AG08396 (cell line): ENCODE measurements at places on chromosomes 6 and 20.

DNA sequence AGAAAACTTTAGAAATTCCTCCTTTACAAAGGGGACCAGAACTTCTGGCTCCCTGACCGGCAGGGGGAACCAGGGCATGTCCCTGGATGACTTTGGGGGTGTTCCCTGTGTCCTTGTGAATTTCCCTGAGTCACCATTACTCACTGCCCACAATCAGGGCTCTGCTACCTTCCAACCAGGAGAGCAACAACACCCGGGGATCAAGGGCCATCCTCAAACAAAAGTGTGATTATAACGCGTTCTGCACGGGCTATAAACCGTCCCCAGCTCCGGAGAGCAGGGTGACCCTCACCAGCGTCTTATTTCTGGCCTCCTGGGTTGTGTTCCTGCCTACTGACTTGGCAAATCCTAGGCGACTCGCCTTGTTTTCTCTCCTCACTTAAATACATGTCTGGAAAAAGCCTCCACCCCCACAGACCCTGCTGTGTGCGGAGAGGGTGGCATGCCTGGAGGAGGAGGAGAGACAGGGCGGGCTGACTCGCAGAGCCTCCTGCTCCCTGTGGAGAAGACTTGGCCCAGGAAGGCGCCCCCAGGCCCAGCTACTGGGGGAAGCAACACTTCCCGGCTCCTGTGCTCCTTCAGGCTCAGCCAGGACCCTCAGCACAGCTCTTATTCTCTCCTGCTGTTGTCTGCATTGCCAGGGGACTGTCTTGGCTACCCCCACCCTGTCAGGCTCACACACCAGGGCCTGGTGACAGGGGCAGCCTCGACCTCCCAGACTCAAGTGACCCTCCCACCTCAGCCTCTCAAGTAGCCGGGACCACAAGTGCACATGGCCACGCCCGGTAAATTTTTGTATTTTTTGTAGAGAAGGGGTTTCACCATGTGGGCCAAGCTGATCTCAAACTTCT, 54.1 kb downstream of the FGD2 start:
- peak; percentile 90 for DNase-seq

GRCh38 chr6:110318971-110319370, 39.2 kb downstream of the METTL24 start:
- no peak for DNase-seq

DNA sequence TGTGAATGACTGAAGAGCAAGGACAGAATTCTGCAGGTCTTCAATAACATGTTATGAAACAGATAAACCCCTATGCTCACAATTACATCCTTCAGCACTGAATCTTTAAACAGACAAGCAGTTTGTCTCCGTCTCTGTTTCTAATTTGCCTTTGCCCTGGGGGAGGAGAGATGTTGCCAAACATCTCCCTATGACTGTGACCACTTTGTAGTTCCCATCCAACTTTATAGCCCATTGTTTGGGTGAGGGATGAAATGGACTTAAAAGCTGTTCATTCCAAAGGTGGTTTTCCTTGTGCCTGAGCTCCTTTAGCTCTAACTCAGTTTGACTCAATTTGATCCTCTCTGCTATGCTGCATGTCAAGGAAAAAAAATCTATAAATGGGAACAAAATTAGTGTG, 19.5 kb upstream of the ADTRP start:
- DNase-seq, result no peak

DNA sequence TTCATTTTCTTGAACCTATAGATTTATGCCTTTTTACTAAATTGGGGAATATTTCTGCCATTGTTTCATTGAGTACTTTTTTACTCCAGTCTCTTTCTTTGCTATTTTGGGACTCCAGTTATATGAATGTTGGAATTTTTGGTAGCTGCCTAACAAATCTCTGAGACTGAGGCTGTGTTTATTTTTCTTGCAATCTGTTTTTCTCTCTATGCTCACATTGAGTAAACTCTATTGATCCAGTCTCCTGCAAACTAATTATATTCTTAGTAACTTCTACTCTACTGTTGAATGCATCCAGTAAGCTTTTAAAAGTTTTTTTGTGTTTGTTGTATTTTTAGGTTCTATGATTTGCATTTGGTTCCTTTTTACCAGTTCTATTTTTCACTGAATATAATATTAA, 903.4 kb upstream of the GJE1 start:
- DNase-seq, result no peak

DNA sequence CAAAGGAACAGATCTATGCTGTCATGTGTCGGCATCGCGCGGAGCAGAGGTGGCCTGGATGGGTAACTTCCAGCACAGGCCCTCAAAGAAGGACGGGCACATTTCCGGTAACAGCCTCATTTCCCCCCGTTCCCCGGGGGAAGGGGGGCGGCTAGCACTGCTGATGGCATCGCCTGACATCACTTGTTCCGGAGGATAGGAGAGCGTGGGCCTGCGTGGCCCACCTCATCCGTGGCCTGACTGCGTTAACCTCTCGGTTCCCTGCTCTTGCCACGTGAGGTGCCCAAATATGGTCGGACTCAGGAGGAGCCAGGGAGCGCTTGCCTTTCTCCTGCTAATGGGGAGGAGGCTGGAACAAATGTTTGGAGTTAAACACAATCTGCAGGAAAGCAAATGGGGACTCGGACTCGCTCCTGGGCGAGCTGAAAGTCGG, at the start of gene AKAP12:
TSS of gene AKAP12 (plus strand) at position 365 of the 433 bp plus-strand sequence. CDS start 596 bp downstream, outside the sequence.
- DNase-seq, result peak; percentile 36

- peak; percentile 27 for DNase-seq
Measured at GRCh38 chr20:41057999-41058673, 29.5 kb downstream of the TOP1 start.

GRCh38 chr6:166305562-166306117, 2.6 kb downstream of the PRR18 start:
- no peak for DNase-seq

GRCh38 chr6:30862156-30862875, 22.0 kb upstream of the DDR1 start:
- DNase-seq, result no peak

GRCh38 chr20:46997187-46997586, 102.5 kb downstream of the EYA2 start:
- no peak for DNase-seq
